Right cardiac atrium (tissue), 5 donors: ENCODE measurements at places on chromosomes 3 and 15.

DNA sequence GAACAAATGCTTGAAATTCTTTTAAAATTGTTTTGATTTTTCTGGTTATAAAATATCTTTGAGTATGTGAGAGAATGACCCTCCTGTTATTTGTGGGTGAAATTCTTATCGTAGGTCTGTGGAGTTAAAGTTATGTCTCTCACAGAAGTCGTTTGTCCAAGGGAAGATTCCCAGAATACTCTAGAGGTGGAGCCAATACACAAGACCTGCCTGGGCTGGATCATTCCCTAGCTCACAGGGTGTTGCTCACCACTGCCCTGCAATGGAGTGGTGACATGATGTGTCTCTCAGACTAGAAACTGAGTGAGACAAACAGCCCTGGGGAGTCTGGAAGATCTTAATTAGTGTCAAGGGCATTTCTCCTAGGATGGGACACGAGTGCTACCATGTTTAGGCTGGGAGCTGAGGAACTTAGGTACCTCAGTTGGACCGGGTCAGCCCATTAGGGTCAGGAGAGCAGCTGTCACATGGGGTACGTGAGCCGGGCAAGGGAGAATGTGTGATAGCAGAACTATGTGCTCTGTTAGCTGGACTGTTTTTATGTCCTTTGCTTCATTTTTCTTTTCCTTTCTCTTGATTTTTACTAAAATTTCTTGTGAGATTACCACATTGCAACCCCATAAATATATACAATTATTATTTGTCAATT is 53.6 kb upstream of the MYO5C start:
- no peak for DNase-seq

GRCh38 chr15:49082960-49083359 is 36.7 kb upstream of the SECISBP2L start:
- no peak for DNase-seq

GRCh38 chr3:123653221-123653682 is 68.4 kb upstream of the HACD2 start:
- DNase-seq = peak; percentile 75

DNA sequence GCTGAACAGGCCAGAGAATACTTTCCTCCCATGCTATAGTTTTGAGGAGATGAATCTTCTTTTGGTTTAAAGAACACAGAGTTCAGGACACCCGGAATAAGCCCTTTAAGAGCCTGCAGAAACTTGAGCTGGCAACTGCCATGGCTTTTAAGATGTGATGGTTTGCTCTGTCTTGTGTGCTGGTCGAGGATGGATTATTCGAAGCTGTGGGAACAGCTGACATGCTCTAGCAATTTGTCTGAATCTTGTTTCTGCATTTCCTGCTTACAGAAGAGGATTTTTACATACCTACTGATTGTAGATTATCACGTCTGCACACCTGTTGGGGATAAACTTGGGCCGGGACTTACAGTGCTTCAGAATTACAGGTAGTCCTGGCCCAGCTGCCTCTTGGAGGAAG is 396.9 kb downstream of the LRTM1 start:
- DNase-seq = no peak

GRCh38 chr3:27127195-27127594 is 242.0 kb downstream of the NEK10 start:
- DNase-seq = no peak

DNA sequence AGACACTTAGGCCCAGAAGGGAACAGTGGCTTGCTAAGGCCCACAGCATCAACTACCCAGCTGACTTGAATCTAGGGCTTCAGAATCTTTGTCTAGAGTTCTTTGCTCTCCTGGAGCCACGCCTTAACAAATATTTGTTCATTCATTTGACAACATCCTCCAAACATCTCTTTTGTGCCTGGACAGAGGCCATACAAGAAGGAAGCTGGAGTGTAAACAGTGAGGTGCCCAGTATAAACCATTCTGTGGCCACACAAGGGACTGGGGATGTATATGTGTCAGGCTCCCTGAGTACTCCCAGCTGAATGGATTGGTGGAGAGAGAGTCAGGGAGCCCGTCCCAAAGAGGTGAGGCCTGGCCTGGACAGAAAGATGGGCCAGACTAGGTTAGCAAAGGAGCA is 3.4 kb downstream of the CIB2 start:
- DNase-seq = no peak

DNA sequence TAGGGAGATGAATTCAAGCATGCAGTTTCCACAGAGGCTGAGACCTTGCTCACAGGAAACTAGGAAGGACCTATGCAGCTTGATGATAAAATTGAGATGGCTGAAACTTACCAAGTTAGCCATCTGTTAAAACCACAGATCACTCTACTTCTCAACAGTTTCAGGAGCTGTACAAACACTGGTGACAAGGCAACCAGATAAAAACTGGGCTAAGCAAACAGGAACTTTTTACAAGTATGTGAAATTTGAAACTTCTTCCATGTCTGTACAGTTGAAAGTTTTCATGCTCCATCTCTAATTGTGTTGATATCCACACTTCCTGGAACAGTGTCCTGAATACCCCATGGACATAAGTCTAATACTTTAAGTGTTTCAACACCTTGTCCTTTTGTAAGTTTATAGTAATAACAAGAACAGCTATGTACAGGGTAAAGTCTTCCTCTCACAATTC is 78.2 kb downstream of the FAIM start:
- no peak for DNase-seq

- no peak for DNase-seq
Measured at GRCh38 chr15:91051248-91051647, 28.9 kb upstream of the VPS33B start.

GRCh38 chr15:64046421-64047153 is at the start of gene DAPK2:
DAPK2 (minus strand) TSS chr15:64046485; CDS start chr15:64040261, 6,224 bp downstream.
- peak; percentile 79 for DNase-seq

GRCh38 chr15:39498629-39499028 is 82.2 kb upstream of the THBS1 start:
- DNase-seq = no peak

GRCh38 chr3:135023996-135024658 is 229.1 kb downstream of the EPHB1 start:
- no peak for DNase-seq

DNA sequence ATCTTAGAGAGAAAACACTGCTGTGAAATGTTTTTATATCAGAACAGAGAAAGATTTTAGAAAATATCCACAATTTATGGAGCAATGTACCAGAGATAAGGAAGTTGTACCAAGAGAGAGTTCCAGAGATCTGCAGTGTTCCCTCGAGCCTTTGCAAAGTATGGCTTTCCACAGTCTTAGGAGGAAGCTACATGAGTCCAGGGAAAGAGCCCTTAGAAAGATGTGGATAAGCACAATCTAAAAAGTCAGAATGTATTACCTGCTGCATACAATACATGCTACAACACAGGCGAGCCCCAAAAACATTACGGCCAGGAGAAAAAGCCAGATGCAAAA is 56.4 kb downstream of the ZNF860 start:
- DNase-seq = no peak

DNA sequence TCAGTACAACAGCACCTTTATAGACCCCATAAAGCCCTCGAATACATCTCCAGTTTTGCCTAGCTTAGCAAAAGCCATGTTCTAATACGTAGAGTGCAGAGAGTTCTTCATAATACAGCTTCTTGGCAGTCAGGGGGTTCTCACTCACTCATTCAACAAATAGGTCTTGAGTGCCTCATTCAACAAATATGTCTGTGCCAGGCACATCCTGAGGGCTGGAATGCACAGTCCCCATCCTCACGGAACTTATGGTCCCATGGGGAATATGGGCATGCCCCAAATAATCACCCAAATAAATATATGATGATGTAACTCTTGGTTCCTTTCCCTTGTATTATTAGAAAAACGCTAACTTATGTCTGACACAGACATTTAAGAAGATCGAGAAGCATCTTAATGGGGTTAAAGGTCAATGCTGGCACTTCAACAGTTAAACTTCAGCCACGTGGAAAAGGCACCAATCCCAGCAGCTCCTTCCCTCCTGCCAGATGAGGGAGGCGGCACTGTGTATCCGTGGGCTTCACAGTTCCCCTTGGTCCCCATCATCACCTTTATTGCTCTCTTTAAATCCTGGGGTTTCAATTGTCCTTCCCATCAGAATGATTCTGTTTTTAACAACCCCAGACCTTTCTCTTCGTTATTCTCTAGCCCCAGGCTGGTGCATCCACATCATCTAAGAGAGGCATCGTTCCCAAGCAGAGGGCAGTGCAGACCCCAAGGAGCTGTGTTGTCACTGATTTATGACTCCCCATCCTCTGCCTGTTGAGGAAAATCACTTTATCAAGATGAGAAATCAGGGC is 18.9 kb upstream of the SEMA5B start:
- DNase-seq = no peak

- no peak for DNase-seq
Measured at GRCh38 chr3:116341381-116341780, 103.9 kb downstream of the LSAMP start.

GRCh38 chr3:152910966-152911365 is 76.0 kb downstream of the P2RY1 start:
- no peak for DNase-seq

- DNase-seq = no peak
Measured at GRCh38 chr15:35871282-35871681, 325.3 kb upstream of the DPH6 start.

- DNase-seq = peak; percentile 15
Measured at GRCh38 chr3:74465715-74466410, 148.6 kb downstream of the CNTN3 start.

DNA sequence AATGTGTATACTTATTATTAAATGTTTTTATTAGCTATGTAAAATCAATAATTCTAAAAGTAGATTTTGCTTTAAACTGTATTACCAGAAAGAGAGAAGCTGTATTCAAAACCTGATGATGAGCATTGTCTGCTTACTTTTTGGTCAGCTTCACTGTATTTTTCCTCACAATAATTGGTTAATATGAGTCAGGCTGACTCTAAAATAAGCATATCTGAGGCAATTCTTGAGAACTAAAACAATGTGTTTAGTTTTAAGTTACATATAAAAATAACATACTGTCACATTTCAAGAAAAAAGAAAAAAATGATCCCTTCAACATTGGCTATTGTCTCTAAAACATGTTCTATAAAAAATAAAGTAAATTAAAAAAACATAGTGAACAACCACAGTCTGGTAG is 66.1 kb downstream of the EPHA3 start:
- no peak for DNase-seq

DNA sequence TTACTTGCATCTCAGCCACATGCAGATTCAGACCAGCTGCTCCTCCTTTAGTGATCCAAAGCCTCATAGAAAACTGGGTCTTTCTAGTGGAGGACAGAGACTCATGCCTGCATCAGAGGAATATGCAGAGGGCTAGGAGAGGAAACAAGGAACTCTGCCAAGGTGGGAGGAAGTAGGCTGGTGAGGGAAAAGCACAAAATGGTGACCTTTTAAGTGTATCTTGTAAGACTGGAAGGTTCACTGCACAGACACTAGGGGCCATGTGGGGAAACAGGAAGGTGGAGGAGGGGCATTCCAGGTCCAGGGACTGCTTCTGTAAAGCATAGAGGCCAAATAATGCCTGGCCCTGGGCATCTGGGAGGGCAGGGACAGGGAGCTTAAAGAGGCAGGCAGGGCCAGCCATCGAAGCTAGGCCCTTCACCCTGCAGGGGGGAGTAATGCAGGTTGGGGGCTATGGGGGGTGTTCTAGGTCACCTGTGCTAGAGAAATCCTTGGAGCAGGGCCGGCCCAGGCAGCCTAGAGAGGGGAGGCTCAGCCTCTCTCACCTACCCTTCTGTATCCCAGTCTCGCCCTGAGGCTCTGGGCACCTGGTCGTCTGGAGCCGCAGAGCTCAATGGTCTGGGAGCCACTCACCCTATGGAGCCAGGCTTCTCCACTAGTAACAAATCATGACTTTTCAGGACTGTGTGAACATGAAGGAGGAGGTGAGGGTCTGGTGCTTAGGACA is 117.7 kb downstream of the DNAJB8 start:
- DNase-seq = no peak

- peak; percentile 62 for DNase-seq
Measured at GRCh38 chr3:121660356-121661171, at the start of gene HCLS1. HCLS1 (minus strand) TSS chr3:121660903; CDS start chr3:121658347, 2,556 bp downstream.

GRCh38 chr3:32340039-32340438 is 51.6 kb upstream of the CMTM7 start:
- DNase-seq = no peak

GRCh38 chr3:135159681-135160247 is 364.7 kb downstream of the EPHB1 start:
- no peak for DNase-seq

GRCh38 chr3:35322070-35322469 is 317.3 kb upstream of the ARPP21 start:
- no peak for DNase-seq

DNA sequence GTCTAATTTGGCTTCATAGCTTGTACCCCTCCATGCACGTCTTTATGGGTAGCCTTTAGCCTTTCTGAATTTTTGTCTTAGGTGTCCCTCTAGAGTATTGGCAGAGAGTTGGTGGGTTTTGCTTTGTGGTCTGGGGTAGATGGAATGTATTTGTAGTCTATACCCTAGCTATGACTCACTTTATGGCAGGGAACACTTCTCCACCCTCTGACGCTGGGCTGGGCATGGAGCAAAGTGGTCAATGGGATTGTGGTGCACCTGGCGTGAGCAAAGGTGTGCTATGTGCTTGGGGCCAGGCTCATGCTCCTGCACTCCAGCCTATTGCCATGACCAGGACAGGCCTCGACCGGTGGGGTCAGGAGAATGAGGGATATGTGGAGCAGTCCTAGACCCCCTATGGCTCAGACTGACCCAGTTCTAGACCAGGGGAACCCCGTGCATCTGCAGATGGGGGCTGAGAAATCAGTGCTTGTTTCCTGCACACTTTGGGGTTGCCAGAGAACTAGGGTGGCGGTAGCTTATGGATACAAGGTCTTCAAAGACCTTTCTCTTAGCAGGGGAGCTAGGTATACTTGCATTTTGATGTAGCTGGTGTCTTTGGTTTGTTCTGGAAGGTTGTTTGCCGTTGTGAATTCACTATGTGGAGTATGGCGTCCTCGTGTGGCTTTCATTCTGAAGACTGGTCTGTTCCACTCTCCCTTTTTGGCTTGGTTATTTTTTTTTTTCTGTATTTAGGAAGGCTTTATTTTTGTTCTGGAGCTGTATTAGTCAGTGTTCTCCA is 49.4 kb upstream of the RPL32 start:
- no peak for DNase-seq

GRCh38 chr3:127706312-127706711 is 33.6 kb downstream of the ABTB1 start:
- peak; percentile 72 for DNase-seq

DNA sequence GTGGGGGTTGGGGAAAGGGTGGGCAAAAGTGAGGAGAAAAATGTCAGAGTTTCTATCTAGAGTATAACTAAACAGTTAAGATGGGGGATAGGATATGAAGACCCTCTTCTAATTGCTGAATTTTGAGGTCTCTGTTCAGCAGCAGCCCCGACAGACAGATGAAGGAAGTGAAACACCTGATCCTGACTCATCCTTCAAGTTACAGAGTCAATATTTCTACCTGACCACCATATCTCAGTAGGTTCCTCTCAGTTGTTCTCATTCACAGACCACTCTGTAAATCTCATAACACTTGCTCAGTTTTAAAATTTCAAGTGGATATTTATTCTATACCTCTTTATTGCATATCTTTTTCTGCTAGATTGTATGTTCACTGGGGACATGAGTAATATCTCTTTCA is 69.5 kb downstream of the CCDC54 start:
- DNase-seq = no peak
